ENCODE measurements at places on chromosomes 3 and 15. TPM values are rescaled to one million over a fixed set of nuclear protein-coding genes. Genes with fewer than 3 reads are reported as not detected.

CNTN6 gene
- total RNA-seq, result 0.07 TPM

MASP1 gene
- 51.9 TPM for total RNA-seq

PDIA3 gene
- 152 TPM for total RNA-seq

KIF7 gene
- total RNA-seq, result 2.2 TPM

IMPDH2 gene
- 59.6 TPM for total RNA-seq

TMEM40 gene
- total RNA-seq, result 2.8 TPM

FETUB gene
- total RNA-seq, result not detected

WDR72 gene
- total RNA-seq, result 0.10 TPM

LRRIQ4 gene
- total RNA-seq, result not detected

A4GNT gene
- not detected for total RNA-seq

ZIC4 gene
- not detected for total RNA-seq

HOMER2 gene
- total RNA-seq, result 59.4 TPM

FSIP1 gene
- 1.0 TPM for total RNA-seq

LEO1 gene
- total RNA-seq, result 9.0 TPM

CIB1 gene
- 71.7 TPM for total RNA-seq

IL5RA gene
- 0.17 TPM for total RNA-seq

SV2B gene
- 2.5 TPM for total RNA-seq

LEKR1 gene
- 0.62 TPM for total RNA-seq

CLDN1 gene
- 1.4 TPM for total RNA-seq

GPR15 gene
- not detected for total RNA-seq

TMEM108 gene
- 0.52 TPM for total RNA-seq

GOLGA8G gene
- total RNA-seq, result not detected

NAALADL2 gene
- 3.1 TPM for total RNA-seq

SH2D7 gene
- total RNA-seq, result not detected

ANKRD34C gene
- not detected for total RNA-seq

CCDC80 gene
- total RNA-seq, result 80.0 TPM

FBXO40 gene
- 228 TPM for total RNA-seq

Measured in left ventricle myocardium superior (tissue), 1 donor.